ENCODE measurements at places on chromosomes 3 and 15. TPM values are rescaled to one million over a fixed set of nuclear protein-coding genes. Genes with fewer than 3 reads are reported as not detected.

GRCh38 chr15:65912235-65912634, 42.9 kb downstream of the RAB11A start:
- no peak for DNase-seq

- no peak for DNase-seq
Observed at GRCh38 chr3:107963581-107963980, 127.2 kb downstream of the CD47 start.

ASB14 gene
- not detected for total RNA-seq

ITGA11 gene
- 4.5 TPM for total RNA-seq

GATA2 gene
- total RNA-seq = 15.4 TPM

Data from mesenteric fat pad (tissue), 1 donor.